ENCODE measurements at places on chromosomes 1 and 21. TPM values are rescaled to one million over a fixed set of nuclear protein-coding genes. Genes with fewer than 3 reads are reported as not detected.

- DNase-seq, result no peak
Observed at GRCh38 chr1:30130099-30130498, 593.3 kb downstream of the MATN1 start.

GRCh38 chr1:117049857-117050256, 10.3 kb upstream of the TTF2 start:
- DNase-seq, result no peak

The F3 gene
- not detected for total RNA-seq

GRCh38 chr1:79714664-79715063, 708.1 kb upstream of the ADGRL4 start:
- DNase-seq, result no peak

DNA sequence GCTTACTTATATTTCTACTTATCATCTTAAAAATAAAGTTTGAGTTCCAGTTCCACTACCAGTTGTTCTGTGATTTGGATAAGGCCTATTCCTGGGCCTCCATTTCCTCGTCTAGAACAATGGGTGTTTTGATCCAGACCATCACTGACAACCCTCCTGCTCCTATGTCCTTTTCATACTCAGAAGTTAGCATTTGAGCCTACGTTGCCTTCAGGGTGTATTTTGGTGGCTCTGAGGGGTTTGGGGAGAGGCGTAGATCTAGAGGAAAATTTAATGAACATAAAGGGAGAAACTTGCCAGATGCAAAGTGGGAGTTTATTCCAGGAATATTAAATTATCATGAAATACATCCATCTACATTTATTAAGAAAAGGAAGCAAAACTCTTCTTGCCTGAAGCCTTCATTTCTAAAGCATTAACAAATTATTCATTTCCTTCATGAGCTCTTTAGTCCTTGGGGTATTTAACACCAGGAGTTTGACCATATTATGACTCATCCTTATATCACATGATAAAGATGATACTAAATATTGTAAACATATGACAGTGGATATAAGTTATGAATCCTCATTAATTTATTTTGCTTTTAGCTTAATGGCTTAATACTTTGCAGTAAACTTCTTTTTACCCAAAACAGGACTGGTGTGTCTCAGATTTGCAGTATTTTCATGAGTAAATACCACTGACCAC, 47.2 kb upstream of the SYT14 start:
- DNase-seq, result no peak

The PRSS38 gene
- total RNA-seq, result not detected

The LCE6A gene
- not detected for total RNA-seq

- DNase-seq, result no peak
Observed at GRCh38 chr1:212118167-212118871, 82.8 kb downstream of the DTL start.

DNA sequence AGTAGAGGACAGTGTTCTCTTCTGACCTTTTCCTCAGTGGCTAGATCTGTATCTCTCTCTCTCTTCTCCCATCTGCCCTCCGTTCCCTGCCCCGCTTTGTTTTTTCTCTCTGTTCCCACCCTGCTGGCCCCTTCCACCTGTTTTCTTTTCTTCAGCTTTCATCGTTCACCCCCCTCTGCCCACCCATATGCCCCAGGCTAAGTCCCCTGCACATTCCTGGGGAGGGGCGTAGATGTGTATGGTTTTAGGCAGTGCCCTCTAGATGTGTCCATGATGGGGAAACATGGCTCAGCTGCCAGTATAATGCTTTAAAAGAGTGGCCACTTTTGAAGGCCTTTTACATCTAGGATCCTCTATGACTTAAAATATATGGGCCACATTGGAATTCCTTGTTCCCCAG, 13.6 kb downstream of the S100A11 start:
- DNase-seq, result no peak

DNA sequence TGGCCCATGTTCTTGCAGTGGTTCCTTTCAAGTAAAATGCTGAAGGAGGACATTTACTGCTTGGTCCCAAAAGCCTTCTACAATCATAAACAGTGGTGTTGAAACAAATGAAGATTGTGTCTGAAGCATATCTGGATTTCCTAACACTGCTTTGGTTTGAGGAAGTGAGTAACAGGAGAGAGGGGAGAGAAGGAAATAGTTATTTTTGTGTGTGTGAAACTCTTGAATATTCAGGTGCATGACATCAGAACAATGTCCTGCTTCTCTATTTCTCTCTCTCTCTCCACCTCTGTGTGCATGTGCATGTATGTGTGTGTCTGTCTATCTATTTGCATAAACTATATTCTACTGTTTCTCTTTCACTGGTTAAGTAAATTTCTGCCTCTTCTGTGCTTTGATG, 61.4 kb upstream of the TNFSF18 start:
- DNase-seq, result peak; percentile 20

The F13B gene
- total RNA-seq, result not detected

- no peak for DNase-seq
Observed at GRCh38 chr1:173937062-173937461, 19.9 kb upstream of the SERPINC1 start.

DNA sequence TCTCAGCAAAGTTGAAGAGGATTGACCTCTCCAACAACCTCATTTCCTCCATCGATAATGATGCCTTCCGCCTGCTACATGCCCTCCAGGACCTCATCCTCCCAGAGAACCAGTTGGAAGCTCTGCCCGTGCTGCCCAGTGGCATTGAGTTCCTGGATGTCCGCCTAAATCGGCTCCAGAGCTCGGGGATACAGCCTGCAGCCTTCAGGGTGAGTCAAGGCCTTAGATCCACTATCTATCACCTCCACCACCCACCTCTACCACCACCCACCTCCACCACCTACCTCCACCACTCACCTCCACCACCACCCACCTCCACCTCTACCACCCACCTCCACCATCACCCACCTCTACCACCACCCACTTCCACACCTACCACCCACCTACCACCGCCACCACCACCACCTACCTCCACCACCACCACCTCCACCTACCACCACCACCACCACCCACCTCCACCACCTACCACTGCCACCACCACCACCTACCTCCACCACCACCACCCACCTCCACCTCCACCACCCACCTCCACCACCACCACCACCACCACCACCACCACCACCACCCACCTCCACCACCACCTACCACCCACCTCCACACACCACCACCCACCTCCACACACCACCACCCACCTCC, 5.8 kb downstream of the OPTC start:
- DNase-seq, result no peak

- no peak for DNase-seq
Observed at GRCh38 chr1:33547576-33547975, 75.1 kb downstream of the ZSCAN20 start.

- no peak for DNase-seq
Observed at GRCh38 chr1:228364068-228364705, 42.4 kb downstream of the TRIM11 start.

- no peak for DNase-seq
Observed at GRCh38 chr1:13781907-13782633, 82.1 kb downstream of the PRDM2 start.

- no peak for DNase-seq
Observed at GRCh38 chr1:35449334-35450008, 107.7 kb downstream of the KIAA0319L start.

DNA sequence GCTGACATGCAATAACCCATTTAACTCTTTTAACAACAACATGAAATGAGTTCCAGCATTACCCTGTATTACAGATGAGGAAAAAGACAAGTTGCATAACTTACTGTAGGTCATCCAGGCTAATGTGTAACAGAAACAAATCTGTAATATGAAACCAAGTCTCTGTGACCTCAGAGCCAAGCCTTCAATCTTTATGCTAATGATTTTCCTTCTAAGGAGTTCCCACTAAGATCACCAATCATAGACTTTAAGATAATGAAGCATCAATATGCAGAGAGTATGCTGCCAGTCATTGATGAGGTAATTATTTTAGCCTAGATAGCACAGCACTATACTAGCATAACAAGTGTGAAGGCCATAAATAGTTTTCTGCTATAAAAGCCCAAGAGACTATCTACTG, 35.6 kb upstream of the RNPC3 start:
- DNase-seq, result no peak

The PSRC1 gene
- 0.22 TPM for total RNA-seq

The UBE2U gene
- total RNA-seq, result not detected

The PDZK1IP1 gene
- total RNA-seq, result not detected

DNA sequence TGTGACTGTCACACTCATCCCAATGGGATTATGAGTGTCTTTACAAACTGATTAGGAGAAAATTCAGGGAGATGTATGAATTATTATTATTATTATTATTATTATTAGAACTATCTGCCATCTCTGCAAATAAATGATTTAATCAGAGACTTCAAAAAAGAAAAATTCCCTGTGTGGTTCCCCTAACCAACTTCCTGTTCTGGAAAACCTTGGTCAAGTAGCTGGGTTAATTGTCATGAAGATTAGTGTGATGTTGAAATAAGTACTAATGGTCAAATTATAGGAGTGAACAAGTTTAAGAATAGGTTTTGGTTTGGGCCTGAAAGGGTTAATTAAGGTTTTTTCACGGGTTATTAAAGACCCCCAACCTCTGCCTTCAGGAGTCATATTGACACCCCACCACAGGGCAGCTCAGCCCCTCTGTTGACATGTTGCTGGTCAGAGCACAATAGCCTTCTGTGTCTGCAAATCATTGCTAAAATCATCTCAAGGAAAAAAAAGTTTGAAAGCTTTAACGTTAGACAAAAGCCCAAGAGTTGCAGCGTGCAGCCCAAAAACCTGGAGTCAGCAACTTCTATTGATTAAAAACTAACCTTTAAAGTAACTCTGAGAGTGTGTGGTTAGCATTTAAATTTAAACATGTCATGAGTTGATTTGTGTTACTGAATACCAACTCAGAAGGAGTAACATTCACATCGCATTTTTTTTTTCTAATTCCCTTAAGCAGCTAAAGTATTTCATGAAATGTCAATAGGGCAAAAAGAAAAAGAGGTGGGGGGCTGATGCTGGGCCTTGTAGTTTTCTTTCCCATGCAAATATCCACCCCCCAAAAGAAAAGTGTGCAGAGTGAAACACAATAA, 272.5 kb downstream of the TM2D1 start:
- DNase-seq, result no peak

DNA sequence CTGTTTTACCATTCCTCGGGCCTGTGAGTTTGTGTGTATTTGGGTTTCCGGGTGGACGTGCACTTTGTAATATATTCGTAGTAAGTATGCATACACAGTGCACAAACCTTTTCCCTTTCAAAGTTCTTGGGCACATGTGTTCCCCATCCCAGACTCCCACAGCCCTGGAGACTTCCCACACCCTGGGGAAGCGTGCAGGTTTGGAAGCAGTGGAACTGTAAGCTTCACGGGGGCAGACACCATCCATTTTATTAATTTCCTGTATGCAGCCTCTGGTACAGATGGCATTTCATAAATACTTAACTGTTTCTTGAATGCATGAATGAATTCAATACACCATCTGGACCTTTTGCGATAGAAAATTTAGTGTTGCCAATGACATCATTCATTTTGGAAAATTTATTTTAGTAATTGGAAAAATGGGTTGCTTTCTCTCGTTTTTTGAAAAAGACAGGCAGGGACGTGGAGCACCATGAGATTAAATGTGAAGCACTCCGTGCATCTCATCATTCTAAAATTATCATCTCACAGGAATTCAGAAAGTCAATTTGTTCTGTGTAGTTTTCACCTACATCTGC, 10.8 kb downstream of the ETS2 start:
- DNase-seq, result no peak

The C1orf94 gene
- total RNA-seq, result not detected

DNA sequence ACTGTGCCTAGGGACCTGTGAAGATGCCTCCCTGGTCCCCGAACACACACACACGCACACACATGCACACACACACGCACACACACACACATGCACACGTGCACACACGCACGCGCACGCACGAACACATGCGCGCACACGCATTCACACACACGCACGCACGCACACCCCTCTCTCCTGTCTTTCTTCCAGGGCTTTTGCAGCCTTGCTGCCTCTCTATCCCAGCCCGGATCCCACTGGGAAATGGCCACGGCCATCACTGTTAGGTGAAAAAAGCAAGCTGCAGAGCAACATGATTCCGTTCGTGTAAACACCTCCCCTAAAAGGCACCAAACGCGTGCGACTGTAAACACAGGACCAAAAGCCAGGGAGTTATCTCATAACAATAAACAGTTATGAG, 39.7 kb downstream of the NKAIN1 start:
- DNase-seq, result no peak

GRCh38 chr1:160581961-160582360, 2.7 kb upstream of the CD84 start:
- DNase-seq, result no peak

- no peak for DNase-seq
Observed at GRCh38 chr1:36159614-36160387, 3.8 kb downstream of the MAP7D1 start.

The RSBN1 gene
- 44.6 TPM for total RNA-seq

DNA sequence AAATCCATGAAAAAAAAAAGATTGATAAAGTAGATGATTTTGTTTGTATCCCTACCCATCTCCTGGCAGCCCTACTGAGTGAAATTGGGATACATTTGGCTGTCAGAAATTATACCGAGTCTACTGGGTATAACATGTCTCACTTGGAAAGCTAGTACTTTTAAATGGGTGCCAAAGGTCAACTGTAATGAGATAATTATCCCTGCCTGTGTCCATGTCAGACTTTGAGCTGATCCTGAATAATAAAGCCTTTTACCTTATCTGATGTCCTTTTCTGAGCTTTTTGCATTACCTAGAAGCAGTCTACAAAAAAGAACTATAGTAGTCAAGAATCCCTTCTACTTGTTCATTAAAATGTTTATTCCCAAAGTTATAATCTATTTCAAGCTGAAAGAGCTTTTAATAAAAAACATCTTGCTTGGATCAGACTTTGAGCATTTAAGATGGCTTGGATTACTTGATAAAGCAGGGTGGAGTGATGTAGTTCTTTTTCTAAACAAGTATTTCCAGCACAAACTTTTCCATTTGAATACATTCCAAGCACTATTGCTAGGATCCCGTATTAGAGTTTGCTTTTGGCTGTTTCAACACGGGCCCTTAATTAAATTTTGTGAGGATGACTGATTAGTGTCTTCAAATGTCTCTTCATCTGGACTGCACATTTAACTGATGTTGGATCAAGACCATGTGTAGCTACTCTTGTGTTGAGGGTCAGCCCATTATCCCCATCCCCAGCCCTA, 69.2 kb downstream of the DTL start:
- DNase-seq, result no peak

The HES3 gene
- not detected for total RNA-seq

Data from CD4-positive, alpha-beta T cell (primary cell).